ENCODE measurements at places on chromosomes 16 and 17.
A peak's percentile ranks its signal among the peaks of the same experiment; 100 is the strongest.

- DNase-seq: peak; percentile 48
Measured at GRCh38 chr16:69187446-69188235, 677 bp downstream of the SNTB2 start.

GRCh38 chr16:66324815-66325515 lies 41.5 kb upstream of the CDH5 start:
- peak; percentile 47 for DNase-seq

DNA sequence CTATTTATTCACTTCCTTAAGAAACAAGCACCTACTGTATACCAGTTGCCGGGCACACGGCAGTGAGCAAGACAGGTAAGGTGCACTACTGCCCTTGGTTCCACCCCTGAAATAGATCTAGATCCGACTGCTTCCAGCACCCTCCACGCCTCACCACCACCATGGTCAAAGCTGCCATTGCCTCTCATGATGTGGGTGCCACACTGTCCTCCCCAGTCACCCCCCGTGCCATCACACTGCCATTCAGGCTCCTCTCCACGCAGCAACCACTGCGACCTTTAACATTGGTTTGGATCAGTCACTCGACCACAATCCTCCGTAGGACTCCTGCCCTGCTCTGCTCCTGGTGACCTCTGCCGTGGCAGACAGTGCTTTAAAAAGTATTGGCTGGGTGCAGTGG lies 226.8 kb downstream of the CPPED1 start:
- no peak for DNase-seq

- no peak for DNase-seq
Measured at GRCh38 chr16:66057057-66057456, 309.4 kb upstream of the CDH5 start.

DNA sequence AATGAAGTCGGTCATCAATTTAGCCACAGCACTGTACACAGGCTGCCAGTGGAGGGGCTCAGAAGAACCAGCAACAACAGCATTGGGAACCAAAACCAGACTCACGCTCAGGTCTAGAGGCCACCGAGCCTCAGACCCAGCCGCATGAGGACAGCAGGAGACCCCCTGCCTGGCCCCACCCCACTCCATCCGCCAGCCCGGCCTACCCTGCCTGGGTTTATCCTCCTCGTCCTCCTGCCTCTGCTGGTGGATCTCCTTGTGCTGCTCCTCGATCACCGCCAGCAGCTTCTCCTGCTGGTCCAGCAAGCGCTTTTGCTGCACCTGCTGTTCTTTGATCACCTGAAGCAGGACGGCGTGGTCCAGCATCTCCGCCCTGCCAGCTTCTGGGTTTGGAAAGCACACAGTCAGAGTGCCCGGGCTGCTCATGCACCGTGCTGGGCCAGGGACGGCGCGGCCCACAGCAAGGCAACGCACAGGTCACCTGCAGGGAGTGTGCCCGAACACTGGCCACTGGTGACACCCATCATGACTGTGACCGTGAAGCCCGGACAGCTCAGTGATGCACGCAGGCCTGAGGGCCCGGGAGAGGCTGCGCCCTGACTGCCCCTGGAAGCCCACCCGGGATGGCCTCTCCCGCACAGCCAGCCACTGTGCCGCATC lies 7.7 kb downstream of the NDUFAF8 start:
- no peak for DNase-seq

DNA sequence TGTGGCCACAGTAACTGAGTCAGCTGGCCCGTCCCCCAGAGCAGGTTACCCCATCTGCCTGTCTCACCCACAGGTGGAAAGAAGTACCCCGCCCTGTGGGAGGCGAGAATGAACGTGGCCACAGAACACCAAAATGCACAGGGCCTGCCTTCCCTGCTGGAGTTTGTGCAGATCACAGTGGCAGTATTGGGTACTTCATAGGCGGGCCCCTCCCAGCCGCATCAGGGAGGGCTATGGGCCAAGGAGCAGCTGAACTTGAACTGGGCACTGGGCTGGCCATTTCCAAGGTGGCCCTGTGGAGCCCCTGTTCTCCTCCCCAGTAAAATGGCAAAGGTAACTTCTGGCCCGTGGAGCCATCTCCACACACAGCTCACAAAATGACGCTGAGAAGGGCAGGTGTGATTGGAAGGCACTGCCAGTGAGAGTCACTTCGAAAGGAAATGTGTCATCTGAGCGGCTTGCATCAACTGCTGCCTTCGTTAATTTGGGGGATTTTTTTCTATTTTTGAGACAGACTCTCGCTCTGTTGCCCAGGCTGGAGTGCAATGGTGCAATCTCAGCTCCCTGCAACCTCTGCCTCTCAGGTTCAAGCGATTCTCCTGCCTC lies 162.9 kb downstream of the ENGASE start:
- DNase-seq: no peak

DNA sequence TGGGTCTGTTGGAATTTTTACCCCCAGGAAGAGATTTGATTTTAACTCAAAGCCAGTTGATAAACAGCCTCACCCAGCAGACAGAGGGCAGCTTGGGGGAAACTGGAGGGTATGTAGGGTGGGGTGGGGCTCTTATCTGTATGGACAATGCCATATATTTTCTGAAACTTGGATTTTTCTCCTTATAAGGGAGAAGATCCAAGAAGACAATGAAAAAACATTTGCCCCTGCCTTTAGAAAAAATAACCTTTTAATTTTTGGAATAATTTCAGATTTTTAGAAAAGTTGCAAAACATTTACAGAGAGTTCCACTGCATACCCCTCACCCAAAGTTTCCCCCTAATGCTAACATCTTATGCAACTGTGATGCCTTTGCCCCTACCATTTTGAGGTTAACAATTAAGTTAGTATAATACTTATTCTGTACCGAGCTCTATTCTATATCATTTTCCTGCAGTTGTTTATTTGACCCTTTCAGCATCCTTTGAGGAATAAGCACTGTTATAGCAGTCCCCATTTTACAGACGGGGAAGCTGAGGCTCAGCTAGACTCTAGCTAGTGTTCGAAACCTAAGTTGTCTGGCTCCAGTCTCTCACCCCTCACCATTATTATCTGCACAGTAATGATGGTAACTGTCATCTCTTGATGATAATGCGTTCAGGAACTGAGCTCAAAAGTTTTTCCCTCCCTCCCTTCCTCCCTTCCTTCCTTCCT lies 66.4 kb downstream of the PRKCB start:
- no peak for DNase-seq

- DNase-seq: no peak
Measured at GRCh38 chr17:77735081-77735565, 223.4 kb upstream of the TNRC6C start.

- no peak for DNase-seq
Measured at GRCh38 chr17:28381141-28381825, 9.8 kb downstream of the SARM1 start.

- DNase-seq: no peak
Measured at GRCh38 chr17:55395803-55396505, 25.7 kb downstream of the MMD start.

- no peak for DNase-seq
Measured at GRCh38 chr17:5352681-5353289, 66.7 kb downstream of the NUP88 start.

GRCh38 chr16:78217276-78217675 lies 117.8 kb downstream of the WWOX start:
- DNase-seq: no peak

- no peak for DNase-seq
Measured at GRCh38 chr17:45251931-45252330, 10.0 kb downstream of the SPATA32 start.

- no peak for DNase-seq
Measured at GRCh38 chr17:9875441-9875840, 29.6 kb downstream of the RCVRN start.

DNA sequence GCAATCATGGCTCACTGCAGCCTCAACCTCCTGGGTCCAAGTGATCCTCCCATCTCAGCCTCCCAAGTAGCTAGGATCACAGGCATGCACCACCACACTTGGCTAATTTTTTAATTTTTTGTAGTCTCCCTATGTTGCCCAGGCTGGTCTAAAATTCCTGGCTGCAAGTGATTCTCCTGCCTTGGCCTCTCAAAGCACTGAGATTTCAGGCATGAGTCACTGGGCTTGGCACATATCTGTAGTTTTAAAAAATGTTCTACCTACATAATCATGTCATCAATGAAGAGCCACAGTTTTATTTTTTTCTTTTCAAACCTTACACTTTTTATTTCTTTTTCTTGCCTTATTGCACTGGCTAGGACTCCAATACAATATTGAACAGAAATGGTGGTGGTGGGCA lies 33.1 kb upstream of the COL1A1 start:
- no peak for DNase-seq

DNA sequence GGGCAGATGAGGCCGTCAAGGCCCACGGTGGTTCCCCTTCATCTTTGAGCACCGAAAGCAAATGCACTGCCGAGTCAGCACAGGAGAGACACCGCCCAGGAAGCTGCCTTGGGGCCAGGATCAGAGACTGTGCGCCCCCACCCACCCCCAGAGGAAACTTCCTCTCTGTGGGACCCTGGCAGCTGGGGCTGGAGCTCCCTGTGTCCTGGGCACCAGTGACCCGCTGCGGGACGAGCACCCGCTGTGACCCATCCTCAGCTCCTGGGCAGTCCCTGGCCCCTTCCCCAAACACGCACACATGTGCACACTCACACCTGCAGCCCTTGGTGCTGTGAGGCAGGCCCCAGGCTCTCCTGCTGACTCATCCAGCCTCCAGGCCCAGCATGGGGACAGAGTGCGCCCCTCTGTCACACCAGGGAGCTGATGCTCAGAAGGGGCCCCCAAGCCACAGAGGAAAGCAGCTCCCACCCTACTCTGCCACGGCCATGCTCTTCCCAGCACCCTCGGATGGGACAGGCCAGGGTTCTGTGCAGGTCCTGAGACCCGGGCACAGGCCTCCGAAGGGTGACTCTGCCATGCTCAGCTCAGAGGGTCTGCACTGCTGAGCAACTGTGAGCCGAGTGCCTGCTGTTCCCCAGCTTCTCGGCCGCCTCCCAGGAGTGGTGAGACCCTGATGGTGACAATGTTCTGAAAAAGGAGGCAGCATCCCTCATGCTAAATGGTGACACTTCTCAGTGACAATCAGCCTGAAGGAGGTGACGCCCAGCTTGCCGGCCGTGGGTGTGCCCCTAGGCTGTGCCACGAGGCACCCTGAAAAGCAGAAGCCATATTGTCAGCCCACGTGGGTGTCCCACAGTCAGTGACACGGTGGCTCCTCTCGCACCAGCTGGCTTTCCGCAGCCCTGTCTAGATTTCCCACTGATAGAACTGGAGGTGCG lies 3.6 kb downstream of the PIEZO1 start:
- no peak for DNase-seq

DNA sequence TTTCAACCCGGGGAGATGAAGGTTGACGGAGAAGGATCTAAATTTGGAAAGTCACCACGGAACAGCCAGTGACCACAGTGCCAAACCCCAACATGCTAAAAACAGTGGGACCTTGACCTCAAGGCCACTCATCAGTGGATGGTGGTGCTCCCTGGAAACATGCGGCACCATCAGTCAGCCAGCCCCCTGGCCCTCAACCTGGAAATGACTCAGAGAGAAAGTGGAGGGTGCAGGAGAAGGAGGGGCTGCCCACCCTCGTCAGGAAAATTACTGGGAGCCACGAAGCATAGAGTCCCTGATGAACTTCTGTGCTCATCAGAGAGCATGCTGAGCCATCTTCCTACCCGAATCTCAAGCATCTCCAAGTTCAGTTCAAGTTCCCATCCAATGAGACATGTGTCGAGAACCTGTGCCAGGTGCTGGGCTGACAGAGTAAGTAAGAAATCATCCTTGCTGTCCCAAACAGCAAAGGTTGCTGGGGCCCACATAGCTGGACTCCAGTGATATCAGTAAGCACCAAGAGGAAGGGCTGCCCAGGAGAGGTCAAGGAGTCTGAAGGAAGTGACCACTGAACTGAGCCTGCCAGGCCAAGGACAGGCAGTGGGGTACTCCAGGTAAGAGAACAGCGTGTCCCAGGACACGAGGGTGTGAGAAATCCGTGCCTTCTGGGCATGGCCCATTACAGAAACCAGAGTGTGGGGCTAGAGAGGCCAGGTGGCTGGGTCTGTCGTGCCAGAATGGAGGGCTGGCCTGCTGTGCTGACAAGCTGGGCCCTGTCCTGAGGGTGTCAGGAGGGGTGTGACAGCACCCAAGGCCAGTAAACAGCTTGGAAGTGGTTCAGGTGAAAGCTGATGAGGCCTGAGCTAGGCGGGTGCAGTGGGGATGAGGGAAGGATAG lies 5.2 kb downstream of the PECAM1 start:
- DNase-seq: no peak

- no peak for DNase-seq
Measured at GRCh38 chr16:53920988-53921387, 217.0 kb downstream of the FTO start.

DNA sequence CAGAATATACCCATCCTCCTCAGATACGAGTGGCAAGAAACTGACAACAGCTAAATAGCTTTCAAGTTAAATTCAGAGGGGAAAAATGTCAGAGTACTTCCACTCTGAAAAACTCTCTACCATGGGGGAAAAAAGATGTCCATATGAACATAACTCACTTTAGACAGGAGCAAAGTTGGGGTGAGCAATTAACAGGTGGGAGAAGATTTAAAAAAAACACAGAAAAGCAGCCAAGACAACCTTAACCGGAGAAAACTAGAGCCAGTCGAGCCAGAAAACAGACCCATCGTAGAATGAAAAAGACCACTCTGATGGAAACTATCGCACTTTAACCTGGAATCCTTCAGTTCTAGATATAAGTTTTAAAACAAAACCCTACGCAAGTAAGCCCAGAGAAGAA lies 833 bp downstream of the TERF2 start:
- no peak for DNase-seq

DNA sequence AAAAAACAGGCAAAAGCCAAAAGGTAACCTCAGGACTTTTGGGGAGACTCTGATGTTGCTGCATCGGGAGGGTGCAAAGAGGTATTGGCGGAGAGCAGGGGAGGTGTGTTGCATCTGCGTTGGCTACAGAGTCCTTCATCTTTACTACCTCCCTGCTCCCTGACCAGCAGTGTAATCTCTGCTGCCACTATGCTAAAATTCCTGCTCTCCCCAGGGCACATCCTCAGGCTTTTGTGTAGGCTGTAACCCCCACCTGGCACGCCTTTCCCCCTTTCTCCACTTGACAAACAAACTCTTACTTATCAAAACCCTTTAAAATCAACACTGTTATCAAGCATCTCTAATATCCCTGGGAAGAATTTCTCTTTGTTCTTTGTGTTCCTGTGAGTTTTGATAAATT lies 435.3 kb downstream of the HAPSTR1 start:
- no peak for DNase-seq

GRCh38 chr17:83190601-83191387 lies 111.4 kb downstream of the METRNL start:
- DNase-seq: no peak

DNA sequence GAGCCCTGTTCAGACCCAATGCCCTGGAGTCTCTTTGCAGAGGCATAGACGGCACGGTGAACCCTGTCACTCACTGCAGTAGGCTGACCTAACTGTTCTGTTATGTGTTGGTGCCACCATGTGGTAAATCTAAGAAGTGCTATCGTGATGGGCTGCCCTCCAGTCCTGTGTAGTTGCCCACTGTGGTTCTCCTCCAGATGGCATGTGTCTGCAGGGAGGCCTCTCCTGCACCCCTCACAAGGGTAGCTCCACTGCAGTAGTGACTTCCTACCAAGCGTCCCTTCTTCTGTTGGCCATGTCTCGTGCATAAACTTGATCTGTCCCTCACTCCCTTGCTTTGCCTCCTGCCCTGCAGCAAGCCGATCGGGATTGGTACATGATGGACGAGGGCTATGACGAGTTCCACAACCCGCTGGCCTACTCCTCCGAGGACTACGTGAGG lies 5.8 kb downstream of the DHX38 start:
- peak; percentile 53 for DNase-seq

- peak; percentile 77 for DNase-seq
Measured at GRCh38 chr17:57892146-57892819, 42.4 kb upstream of the MRPS23 start.

Data from SHP77 (cell line).